ENCODE measurements at places on chromosomes 3 and 15.

- no peak for DNase-seq
Observed at GRCh38 chr3:123447416-123447748, 1.5 kb downstream of the ADCY5 start.

DNA sequence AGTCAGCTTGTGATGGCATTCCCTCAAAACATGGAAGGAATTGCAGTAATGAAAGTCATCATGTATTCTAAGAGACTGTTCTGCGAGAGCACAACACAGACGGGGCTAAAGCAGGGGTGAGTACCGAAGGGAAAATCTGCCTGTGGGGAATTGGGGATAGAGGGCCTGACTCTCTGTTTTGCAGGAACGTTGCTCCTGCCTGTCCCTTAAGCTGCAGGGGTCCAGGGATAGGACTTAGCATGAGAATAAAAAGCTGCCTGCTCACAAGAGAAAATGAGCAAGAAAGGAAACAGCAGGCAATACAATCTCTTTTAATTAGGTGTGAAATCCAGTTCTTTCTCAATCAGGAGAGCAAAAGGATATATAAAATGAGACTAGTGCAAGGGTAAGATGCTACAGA lies 62.2 kb downstream of the TIGIT start:
- DNase-seq = no peak

DNA sequence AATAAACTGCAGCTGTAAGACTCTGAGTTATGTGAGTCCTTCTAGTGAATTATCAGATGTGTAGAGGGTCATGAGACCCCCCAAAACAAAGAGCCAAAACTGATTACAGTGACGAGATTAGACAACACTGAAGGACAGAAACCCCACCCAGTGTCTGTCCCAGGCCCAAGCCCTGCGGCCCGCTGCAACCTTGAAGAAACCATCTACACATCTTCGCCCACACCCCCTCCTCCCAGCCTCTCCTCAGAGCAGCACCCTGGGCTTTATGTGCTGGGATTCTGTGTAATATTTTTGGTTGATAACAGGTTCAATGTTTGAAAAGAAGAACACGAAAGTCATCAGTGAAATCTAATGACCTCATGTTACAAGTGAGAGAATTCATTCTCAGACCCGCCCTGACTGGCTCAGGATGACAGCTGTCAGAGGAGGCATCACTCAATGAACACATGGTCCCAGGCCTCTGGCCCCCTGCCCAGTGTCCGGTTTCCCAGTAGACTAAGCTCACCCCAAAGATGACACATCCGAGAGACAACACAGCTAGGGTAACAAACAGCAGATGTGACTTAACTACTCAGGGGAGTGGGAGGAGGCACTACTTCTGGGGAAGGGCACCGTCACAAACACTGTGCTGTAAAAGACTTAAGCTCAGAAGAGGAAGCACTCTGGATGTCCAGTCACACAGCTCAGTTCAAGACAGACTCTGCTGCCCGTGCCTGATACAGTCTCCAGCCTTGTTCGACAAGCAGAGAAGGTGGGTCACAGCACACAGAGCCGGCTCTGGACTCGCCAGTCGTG lies 48.9 kb downstream of the NIPA2 start:
- no peak for DNase-seq

DNA sequence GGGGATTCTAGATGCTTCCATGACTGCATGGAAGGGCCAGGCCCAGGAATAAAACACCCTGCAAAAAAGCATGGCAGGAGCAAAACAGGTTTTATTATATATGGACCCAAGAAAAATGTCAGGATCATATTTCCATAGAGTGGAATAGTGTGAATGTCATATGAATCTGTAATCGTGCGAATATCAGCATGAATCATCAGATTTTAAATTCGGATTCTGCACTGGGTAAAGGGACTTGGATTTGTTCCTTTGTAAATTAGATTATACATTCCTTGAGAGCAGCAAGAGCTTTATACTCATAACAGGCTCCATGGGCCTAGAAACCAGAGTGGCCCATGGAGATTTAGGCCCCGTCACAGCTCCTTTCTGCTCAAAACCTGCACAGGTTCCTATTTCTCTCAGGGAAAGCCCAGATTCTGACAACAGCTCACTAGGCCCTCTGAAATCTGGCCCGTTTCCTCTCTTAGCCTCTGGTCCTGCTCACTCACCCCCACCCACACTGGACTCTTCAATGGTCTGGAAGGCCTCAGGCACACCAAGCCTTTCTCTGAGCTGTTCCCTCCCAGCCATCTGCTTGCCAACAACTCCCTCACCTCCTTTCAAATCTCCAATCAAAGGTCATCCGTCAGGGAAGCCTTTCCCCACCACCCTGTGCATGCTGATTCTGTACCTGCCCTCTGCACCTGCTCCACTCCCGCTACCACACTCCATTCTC lies 76.0 kb downstream of the FEM1B start:
- no peak for DNase-seq

DNA sequence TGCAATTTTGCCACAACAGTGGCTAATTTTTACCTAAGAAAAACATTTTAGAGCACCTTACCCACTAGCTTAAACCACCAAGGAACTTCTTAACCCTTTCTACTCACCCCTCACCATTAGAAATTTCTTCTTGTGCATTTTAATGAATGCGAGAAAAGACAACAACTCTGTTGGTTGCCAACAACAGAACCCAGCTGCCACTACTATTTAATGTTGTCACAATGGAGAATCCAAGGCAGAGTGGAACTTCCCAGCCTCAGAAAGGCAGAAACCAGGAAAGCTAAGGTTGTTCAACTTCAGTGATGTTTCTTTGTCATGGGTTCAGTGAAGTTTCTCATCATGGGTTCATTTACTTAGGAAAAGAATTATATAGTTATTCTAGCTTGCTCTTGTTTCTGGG lies 325.2 kb upstream of the ARL6 start:
- no peak for DNase-seq

DNA sequence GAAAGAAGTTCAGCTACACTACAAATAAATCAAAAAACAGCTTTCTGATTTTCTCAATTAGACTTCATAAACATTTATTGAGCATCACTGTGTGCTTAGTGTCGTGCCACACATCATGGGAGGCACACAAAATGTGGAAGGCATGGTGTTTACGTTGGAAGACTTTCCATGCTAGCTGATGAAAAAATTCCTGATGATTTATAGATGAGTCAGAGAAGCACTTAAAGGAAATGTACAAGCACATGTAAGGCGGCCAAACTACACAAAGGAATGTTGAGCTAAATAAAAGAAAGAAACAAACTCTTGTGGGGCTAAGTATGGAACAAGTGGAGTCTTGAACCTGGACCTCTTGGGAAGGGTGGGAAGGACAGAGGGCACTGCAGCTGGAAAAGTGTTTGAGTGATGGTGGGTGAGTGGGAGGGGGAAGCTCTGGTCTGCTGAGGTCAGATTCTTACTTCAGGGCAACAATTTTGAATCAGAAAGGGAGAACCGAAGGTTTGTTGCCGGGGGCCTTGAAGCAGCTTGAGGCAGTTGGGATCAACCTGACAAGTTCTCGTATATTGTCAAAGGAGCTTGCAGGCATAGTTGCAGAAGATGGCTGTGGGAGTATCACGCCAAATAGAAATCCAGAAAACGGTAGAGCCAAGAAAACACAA lies 66.9 kb downstream of the FOXB1 start:
- DNase-seq = no peak

GRCh38 chr3:160057331-160057730 lies 68.7 kb downstream of the IL12A start:
- no peak for DNase-seq

DNA sequence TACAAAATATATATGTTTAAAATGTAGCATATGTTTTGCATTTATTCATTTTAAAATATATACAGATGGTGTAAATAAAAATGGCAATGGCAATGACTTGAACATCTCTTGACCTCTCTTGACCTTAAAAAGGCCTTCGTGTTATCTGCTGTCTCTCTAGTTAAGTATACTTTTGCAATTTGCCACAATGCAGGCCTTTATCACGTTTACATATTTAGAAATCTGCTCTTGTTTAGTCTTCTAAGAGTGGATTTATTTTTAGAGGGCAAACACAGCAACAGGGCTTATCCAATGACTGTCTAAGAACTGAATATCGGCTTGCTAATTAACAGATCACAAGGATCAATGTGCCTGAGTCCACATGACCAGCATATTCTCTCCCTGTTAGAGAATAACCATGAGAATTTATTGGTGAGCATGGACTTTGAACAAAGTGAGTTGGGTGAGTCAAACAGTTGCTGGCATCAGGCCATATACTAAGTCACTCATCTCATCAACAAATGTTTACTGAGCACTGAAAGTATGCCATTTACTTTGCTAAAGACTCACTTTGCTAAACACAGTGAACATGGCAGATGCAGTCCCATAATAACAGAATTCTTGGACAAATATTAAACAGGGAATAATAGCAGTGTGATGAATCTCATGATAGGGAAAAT lies 48.2 kb downstream of the MDFIC2 start:
- DNase-seq = no peak

DNA sequence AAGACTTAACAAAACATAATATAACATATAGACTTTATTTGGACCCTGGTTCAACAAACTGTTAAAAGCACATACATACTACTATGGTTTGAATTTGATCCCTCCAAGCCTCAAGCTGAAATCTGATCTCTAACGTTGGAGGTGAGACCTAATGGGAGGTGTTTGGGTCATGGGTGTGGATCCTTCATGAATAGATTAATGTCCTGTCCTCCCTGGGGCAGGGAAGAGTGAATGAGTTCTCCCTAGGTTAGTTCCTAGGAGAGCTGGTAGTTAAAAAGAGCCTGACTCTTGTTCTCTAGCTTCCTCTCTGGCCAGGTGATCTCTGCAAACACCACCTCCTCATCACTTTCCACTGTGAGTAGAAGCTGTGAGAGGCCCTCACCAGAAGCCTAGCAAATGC lies 36.4 kb downstream of the CLASP2 start:
- no peak for DNase-seq

- DNase-seq = no peak
Observed at GRCh38 chr15:47477341-47477740, 240.0 kb upstream of the SEMA6D start.

DNA sequence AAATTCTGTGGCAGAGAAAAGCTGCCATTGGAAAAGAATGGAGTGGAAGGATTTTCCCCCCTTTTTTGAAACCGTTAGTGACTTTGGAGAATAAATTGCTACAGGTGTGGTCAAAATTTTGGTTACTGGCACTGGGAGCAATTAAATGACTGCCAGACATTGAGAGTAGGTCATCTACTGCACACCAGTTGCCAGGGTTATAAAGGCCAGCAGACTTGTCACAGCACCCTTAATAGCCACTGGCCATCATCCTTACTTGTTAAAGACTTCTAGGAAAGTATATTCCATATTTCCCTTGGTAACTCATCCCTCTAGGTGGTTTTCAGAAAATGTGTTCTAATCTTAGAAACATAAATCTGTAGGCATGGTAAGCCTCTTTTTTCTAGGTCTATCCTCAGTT lies 8.0 kb downstream of the PIK3CA start:
- DNase-seq = no peak

DNA sequence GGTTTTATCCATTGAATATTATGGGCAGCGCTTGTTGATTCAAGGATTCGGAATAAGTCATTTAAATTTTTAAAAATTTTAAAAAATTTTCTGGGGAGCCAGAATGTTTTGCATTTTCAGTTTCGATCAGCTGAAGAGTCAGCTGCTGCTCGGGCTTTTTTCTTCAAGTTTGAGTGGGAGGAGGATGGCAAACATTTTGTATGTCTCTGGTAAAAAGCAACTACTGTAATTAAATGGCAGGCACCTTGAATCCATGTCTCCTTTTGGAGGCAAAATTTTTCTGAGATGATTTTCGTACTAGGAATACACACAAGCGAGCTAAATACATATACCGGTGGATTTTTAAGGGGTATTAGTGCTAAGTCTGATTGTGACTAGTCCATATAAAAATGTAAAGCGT lies 612 bp downstream of the C3orf38 start:
- DNase-seq = no peak

DNA sequence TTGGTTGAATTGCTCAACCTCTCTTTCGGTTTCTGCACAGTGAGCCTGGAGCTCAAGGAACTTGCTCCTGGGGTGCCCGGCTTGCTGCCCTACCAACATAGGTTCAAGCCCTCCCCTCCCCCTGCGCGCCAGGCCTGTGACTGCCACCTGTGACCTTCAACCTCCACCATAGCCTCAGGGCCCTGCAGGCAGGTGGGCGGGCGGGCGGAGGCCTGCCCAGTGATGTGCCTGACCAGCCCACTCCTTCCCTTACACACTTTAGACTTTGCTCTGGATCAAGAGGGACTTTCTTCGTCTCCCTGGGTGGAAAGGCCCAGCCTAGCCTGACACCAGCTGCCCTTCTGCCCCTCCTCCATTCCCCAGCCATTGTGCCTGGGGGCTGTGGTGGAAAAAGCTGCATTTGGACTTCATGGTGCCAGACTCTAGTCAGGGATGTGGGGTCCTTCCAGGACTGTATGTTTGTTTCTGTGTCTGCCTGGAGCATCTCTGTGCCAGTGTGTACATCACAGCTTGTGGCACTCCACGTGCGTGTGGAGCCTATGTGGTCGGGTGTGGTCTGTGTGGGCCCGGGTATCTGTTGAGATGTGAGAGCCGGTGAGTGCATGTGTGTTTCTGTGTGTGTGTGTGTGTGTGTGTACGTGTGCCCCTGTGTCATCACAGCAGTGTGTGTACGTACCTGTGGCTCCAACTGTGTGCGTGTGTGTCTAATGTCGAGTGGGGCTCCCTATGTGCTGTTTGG lies 9.5 kb downstream of the PRKCD start:
- no peak for DNase-seq

DNA sequence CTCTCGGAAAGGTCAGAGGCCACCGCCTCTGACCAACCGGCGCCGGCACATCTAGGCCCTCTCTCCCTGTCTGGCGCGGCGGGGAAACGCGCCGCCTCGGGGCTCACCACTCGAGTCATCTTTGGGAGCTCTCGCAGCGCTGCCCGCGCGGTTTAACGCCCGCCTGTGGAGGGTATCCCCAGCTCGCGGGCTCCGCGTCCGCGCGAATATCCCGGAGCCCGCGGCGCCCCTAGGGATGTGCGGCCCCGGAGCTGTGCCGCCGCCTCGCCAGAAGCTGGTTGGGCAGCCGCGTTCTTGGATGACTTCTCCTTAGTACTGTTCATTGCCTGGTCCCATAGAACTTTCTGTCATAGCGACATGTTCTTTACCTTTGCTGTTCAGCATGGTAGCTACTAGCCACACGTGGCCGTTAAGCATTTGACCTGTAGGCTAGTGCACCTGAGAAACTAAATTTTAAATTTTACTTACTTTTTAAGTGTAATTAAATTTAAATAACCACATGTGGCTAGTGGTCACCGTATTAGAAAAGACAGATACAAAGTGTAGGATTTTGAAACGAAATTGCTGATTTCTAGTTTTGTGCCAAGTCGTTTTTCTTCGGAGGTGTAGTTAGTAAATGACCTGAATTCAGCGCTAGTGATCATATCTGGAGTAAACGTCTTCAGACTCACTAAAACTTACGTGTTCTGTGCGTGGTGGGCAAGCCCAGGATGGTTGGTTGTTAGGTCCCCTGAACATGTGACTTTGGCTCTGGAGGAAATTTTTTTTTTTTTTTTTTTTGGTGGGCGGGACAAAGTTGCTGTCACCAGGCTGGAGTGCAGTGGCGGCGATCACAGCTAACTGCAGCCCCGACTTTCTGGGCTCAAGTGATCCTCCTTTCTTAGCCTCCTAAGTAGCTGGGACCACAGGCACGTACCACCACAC lies 835 bp downstream of the ARIH2 start:
- no peak for DNase-seq

GRCh38 chr15:61798631-61799030 lies 261.6 kb downstream of the VPS13C start:
- DNase-seq = no peak

- no peak for DNase-seq
Observed at GRCh38 chr3:43012174-43012573, 33.1 kb downstream of the GASK1A start.

- DNase-seq = no peak
Observed at GRCh38 chr3:118292841-118293240, 741.8 kb downstream of the IGSF11 start.

GRCh38 chr3:45595364-45596195 lies 1.0 kb downstream of the LIMD1 start:
- DNase-seq = no peak

Data from AG09319 (cell line).